Cardiac muscle cell (in vitro differentiated cells and primary cell): ENCODE measurements at places on chromosomes 13 and 19. TPM values are rescaled to one million over a fixed set of nuclear protein-coding genes. Genes with fewer than 3 reads are reported as not detected.

Gene CNMD
- 0.16 and 0.24 TPM in 2 replicates for polyA plus RNA-seq

Gene MBD3L3
- polyA plus RNA-seq = not detected in 2 replicates

Gene CCDC70
- 0.15 TPM in 1 of 2 replicates, not detected in the other for polyA plus RNA-seq

Gene ADGRL1
- polyA plus RNA-seq = 19.6 and 35.2 TPM in 2 replicates

Gene TGFBR3L
- polyA plus RNA-seq = 2.6 and 11.8 TPM in 2 replicates

Gene TMEM59L
- polyA plus RNA-seq = 2.0 and 2.4 TPM in 2 replicates

Gene OR7D2
- polyA plus RNA-seq = 1.6 TPM in 1 of 2 replicates, not detected in the other

Gene ZNF723
- polyA plus RNA-seq = not detected in 2 replicates

Gene HIPK4
- polyA plus RNA-seq = 0.14 and 1.7 TPM in 2 replicates

Gene NKPD1
- polyA plus RNA-seq = 1.0 and 2.9 TPM in 2 replicates

Gene ZNF776
- 20.7 and 26.6 TPM in 2 replicates for polyA plus RNA-seq

Gene NALCN
- not detected in 2 replicates for polyA plus RNA-seq

Gene TNNT1
- 34.7 and 35.5 TPM in 2 replicates for polyA plus RNA-seq

Gene HSPB6
- 0.76 and 2.6 TPM in 2 replicates for polyA plus RNA-seq

Gene VSIG10L
- polyA plus RNA-seq = 8.1 and 9.1 TPM in 2 replicates

Gene ZNF726
- polyA plus RNA-seq = 0.79 and 1.7 TPM in 2 replicates

Gene FGF21
- polyA plus RNA-seq = not detected in 2 replicates

Gene RABAC1
- polyA plus RNA-seq = 245 and 270 TPM in 2 replicates

Gene TMC4
- 3.4 and 5.6 TPM in 2 replicates for polyA plus RNA-seq

Gene CDX2
- polyA plus RNA-seq = not detected in 2 replicates

Gene C19orf81
- 42.2 and 67.4 TPM in 2 replicates for polyA plus RNA-seq

Gene SIPA1L3
- polyA plus RNA-seq = 9.3 and 18.4 TPM in 2 replicates

Gene ZNF708
- polyA plus RNA-seq = 6.5 and 6.7 TPM in 2 replicates

Gene PPP1R12C
- polyA plus RNA-seq = 32.9 and 38.0 TPM in 2 replicates

Gene LACC1
- 2.8 and 3.7 TPM in 2 replicates for polyA plus RNA-seq

Gene SIGLEC9
- polyA plus RNA-seq = not detected in 2 replicates

Gene LAIR1
- not detected in 2 replicates for polyA plus RNA-seq

Gene KASH5
- polyA plus RNA-seq = 1.2 TPM in 1 of 2 replicates, not detected in the other

Gene TEKTIP1
- polyA plus RNA-seq = 4.0 and 5.9 TPM in 2 replicates

Gene ZNF222
- 3.2 and 5.1 TPM in 2 replicates for polyA plus RNA-seq

Gene NLRP11
- not detected in 2 replicates for polyA plus RNA-seq

Gene KCNJ14
- 0.61 and 1.5 TPM in 2 replicates for polyA plus RNA-seq

Gene PLPPR3
- polyA plus RNA-seq = 65.7 and 92.9 TPM in 2 replicates

Gene LGALS7B
- not detected in 2 replicates for polyA plus RNA-seq

Gene OR7E24
- polyA plus RNA-seq = not detected in 2 replicates

Gene APC2
- 0.27 and 0.94 TPM in 2 replicates for polyA plus RNA-seq

Gene ZNF554
- 11.1 and 12.4 TPM in 2 replicates for polyA plus RNA-seq

Gene IRGC
- polyA plus RNA-seq = not detected in 2 replicates
